Vagina (tissue), 2 donors: ENCODE measurements at places on chromosomes 1 and 21.

GRCh38 chr1:219185486-219186117 lies 11.9 kb downstream of the LYPLAL1 start:
- DNase-seq: no peak

- no peak for DNase-seq
Observed at GRCh38 chr21:46153247-46154154, 1.9 kb downstream of the FTCD start.

GRCh38 chr1:24735509-24736375 lies 9.5 kb upstream of the CLIC4 start:
- no peak for DNase-seq

DNA sequence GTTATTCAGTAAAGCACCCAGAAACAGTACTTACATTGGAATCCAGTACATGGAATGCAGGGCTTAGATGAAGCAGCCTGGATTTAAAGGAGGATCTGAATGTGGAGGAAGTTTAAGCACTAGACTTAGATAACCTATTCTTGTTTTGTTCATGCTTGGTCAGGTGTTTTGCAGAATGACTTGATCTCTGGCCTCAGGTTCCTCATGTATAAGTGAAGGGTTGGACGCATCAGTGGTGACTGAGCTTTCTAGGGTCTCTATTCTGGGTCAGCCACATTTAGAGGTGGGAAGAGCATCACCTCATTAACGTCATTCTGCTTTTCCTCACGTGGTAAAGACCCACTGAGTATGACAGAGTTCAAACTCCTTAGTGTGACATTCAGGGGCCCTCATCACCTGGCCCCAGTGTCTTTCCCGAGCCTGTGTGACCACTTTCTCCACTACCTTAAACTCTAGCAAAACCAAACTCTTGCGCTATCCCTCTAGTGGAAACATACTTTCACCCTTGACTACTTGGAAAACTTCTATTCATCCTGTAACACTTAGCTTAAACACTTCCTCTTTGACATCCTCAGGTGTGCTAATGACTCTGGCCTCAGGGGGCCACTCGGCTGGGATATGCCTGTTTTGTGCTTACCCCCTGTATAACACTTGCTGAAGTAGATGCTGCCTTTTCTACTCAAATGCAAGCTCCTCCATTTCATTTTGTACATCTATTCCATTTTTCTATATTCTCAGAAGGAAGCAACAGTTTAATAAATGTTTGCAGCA lies 871 bp upstream of the ERICH3 start:
- DNase-seq: no peak

- no peak for DNase-seq
Observed at GRCh38 chr1:119537966-119538365, 31.0 kb downstream of the HSD3B1 start.

DNA sequence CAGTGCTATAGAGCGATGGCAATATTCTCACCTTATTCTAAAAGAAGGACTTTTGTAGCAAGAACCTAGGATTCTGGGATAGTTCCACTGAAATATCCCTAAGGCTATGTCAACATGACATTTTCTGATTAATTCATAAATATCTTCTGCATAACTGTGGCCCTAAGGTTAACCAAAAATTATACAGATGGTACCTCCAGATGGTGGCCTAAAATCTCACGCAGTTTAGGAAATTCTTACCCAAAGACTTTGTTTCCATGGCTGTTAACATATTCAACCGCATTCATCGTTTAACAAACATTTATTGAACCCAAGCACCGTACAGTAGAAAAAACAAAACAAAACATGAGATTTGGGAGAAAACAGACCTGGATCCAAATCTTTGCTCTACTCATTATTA lies 19.1 kb downstream of the NID1 start:
- no peak for DNase-seq

DNA sequence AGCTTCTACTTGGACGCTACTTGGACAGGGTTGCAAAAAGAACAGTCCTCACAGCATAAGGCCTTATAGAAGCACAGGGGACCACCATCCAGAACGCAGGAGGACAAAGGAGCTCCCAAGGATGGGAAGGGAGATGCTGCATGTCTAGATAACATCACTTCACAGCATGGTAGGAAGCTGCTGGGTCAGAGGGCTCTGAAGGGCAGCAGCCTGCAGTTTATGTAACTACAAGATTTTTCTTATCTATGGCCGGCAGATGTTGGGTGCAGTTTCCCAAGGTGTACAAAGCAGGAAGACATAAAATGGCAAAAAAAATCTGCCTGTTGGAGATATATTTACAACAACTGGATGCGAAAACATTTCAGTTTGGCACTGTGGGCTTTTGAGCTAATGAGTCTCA lies 45.3 kb upstream of the SLC5A9 start:
- DNase-seq: no peak

DNA sequence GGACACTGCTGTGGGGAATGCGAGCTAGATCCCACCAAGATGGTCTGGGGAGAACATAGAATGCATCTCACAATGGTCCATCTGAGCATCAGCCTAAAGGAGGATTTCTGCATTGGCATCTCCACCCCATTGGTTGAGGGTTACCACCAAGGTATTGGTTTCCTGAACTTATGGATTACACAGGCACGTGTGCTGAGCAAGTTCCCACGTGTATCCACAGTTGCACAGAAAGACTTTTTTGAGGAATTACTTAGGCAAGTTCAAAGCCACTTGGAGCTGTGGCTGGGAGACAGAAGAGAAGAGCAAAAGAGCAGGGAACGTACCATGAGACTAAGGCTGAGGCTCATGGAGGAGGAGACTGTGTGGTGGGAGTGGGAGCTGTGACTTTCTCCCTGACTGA lies 43.1 kb downstream of the KCNA2 start:
- DNase-seq: no peak

- DNase-seq: no peak
Observed at GRCh38 chr21:45531393-45532215, 10.6 kb downstream of the SLC19A1 start.

- DNase-seq: no peak
Observed at GRCh38 chr1:194309269-194309668, 1122.9 kb upstream of the B3GALT2 start.

DNA sequence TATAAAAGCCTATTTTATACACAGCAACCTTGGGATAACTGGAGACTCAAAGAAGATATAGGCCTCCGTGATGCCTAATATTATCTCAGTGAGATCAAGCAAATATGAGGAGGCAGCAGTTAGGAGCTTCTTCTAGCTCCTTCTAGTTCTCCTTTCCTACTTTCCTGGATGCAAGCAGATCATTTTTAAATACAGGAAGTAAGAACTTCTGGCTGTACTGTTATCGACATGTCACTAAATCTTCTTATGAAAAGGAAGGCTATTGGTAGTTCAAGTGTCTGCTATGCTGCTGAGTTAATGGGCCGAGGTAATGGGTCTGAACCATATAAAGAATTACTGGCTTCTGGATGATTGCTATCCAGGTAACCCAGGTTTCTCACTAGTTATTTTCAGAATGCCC lies 15.9 kb downstream of the HSPA13 start:
- DNase-seq: no peak

GRCh38 chr1:200880212-200880611 lies 7.4 kb downstream of the GPR25 start:
- no peak for DNase-seq

DNA sequence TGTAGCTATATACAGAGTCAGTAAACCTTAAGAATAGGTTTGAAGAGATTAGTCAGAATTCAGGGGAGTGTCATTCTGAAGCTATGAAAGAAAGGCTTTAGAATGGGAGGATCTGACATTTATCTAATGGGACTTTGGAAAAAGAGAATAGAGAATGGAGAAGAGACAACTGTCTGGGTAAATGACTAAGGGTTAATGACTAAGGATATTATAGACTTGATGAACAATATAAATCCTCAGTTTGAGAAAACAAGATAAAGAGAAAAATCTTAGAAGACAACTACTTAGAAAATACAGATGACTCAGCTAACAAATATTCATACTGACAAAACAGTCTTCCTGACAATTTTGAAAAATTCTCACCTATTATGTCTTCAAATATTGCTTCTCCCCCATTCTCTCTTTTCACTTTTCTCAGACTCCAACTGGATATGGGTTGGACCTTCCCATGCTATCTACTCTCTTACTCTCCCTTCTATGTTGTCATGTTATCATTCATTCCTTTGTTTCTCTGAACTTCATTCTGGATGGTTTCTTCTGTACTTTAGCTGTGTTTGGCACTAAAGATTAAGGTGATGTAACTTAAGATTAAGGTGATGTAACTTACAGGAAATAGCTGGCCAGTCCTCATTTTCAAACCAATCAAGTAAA lies 20.4 kb downstream of the SLC16A1 start:
- no peak for DNase-seq

- no peak for DNase-seq
Observed at GRCh38 chr1:68045511-68046180, 4.8 kb downstream of the DIRAS3 start.

DNA sequence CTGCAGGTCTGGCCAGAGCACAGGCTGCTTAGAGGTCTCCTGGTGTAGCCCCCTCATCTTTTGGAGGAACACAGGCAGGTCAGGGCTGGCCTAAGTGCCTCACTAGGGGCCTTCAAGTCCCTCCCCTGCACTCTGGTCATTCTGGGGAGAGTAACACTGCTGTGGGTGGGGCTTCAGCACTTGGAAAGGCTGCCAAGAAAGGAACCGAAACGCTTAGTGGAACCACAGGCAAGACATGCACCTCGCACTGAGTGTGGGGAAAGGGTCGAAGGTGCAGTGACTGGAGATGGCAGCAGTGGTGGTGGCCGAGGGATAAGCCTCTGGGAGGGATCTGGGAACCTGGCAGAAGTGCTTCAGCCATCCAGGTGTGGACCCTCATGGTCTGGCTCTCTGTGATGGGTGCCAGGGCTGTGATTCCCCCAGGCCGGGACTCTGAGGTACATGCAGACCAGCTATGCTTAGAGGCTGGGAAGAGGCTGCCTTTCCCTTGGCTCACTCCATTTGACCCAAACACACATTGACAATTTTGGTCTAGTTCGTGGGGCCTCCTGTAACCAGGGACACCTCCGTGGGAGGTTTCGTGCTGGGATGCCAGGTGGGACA lies 182.9 kb upstream of the CSF3R start:
- DNase-seq: no peak

DNA sequence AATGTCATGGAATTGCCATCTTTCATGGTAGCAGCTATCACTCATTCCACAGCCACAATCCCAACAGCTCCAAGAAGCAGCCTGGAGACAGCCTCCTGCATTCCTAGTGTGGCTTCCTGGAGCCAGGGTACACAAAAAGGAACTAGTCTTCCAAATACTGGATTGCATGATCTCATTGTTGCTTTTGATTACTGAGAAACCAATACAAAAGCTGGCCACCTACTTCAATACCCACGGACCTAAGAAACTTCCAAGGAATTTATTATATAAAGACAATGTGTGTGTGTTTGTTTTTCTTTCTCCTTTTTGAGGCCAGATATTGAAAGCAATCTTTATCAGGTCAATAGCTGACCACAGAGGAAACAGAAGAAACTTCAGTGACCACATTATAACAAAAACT lies 25.6 kb downstream of the CEP170 start:
- DNase-seq: no peak

DNA sequence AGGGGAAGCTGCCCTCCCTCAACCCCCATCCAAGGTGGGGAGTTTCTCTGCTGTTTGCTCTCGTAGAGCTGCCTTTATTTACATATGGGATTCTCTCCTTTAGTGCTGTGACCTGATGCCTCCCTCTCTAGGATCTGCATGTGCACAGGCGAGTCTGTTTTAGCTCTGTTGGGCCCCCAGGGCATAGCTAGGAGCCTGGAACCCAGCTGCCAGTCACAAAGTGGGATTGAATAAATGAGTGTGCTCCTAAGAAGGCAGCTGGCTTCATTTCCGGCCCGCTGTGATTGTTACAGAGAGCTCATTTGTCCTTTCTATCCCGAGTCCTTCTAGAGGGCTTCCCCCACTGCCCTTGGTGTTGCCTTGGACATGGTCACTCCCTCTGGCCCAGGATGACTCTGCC lies 176.6 kb downstream of the GRIK3 start:
- no peak for DNase-seq

DNA sequence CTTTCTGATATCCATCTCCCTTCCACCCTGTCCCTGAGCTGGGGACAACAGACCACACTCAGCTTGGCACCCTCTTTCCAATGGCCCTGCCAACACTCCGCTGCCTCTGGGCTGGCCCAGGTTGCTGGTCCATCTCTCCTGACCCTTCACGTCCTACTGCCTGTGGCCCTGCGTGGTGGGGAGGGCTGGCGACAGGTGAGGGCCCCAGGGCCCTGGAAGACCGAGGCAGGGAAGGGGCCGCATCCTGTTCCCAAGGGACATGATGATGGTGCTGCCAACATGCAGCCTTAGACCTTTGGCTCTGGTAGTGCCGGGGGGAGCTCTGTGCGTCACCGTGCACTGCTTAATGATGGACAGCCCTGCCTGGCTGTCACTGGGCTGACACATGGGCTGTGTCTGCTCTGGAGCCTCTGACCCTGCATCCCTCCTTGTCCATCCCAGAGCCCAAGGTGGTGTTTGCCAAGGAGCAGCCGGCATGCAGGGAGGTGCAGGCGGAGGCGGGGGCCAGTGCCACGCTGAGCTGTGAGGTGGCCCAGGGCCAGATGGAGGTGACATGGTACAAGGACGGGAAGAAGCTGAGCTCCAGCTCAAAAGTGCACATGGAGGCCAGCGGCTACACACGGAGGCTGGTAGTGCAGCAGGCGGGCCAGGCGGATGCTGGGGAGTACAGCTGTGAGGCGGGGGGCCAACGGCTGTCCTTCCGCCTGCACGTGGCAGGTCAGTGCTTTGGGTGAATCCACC lies 65.2 kb downstream of the OBSCN start:
- peak; percentile 55 for DNase-seq

DNA sequence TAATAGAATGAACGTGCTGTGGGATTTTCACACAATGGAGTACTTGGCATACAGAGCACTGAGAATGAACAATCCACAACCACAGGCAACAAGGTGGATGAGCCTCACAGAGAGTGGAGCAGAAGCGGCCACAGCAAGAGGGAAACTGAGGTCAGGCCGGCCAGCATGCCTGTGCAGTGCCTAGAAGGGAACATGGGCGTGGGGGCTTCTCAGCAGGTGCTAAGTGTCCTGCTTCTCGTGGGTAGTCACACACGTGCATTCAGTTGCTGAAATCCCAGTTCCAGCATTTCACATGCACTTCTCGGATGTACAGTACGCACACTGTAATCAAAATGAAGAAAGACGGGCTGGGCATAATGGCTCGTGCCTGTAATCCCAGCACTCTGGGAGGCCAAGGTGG lies 33.1 kb downstream of the WDR4 start:
- no peak for DNase-seq

- peak; percentile 28 for DNase-seq
Observed at GRCh38 chr1:223261914-223262313, 102.1 kb downstream of the SUSD4 start.

GRCh38 chr1:235984041-235984825 lies 80.7 kb downstream of the NID1 start:
- DNase-seq: no peak

- no peak for DNase-seq
Observed at GRCh38 chr1:239816081-239816782, 275.5 kb upstream of the FMN2 start.

DNA sequence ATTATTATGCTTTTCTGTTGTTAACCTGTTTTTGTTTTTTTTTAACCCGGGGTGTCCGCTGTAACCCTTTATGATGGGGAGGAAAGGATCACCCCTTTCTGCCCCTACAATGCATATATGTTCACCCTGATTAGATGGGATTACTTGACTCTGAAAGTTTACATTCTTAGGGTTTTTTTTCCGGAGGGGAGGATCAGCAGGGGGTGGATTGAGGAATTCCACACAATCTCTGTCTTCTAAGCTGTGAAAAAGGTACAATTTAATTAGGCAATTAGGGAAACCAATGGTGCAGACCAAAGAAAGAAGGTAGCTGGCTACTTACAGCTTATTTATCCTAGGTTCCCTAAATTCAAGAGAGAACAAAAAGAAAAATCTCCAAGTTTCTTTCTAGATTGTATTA lies 58.3 kb downstream of the EDEM3 start:
- DNase-seq: no peak

GRCh38 chr1:100249155-100249536 lies 488 bp downstream of the DBT start:
- no peak for DNase-seq
